ENCODE measurements at places on chromosomes 3 and 15. TPM values are rescaled to one million over a fixed set of nuclear protein-coding genes. Genes with fewer than 3 reads are reported as not detected.

- DNase-seq: peak; percentile 27
Observed at GRCh38 chr15:86653344-86654197, 573.9 kb downstream of the AGBL1 start.

DNA sequence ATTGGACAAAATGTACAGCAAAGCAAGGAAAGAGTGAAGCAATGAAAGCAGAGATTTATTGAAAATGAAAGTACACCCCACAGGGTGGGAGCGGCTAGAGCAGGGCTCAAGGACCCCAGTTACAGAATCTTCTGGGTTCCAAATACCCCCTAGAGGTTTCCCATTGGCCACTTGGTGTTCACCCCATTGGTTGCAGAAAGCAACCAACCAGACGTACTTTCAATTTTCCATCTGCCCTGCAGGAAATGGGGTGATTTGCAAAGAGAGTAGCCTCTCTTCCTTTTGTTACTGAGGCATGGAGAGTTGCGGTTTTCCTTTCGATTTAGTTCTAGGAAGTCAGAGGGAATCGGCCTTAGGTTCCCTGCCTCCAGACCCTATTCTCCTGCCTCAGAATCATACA is 2.4 kb downstream of the PML start:
- DNase-seq: no peak

GRCh38 chr3:126763035-126763434 is 59.0 kb downstream of the CHCHD6 start:
- DNase-seq: no peak

DNA sequence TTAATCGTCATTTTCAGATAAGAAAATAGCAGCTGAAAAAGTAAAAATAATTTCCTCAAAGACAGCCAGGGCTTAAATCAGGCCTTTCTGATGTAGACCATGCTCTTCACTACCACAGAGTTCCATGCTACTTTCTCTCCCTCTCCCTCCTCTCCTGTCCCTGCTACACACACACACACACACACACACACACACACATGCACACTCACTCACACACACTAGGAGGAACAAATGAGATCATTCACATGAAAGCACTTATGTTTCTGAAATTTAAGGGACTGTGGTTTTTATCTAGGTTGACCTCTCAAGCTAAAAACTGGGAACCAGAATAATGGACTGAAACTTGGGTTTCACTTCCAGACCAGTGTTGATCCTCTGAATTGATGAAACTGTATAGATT is 4.1 kb upstream of the PSMA4 start:
- no peak for DNase-seq

DNA sequence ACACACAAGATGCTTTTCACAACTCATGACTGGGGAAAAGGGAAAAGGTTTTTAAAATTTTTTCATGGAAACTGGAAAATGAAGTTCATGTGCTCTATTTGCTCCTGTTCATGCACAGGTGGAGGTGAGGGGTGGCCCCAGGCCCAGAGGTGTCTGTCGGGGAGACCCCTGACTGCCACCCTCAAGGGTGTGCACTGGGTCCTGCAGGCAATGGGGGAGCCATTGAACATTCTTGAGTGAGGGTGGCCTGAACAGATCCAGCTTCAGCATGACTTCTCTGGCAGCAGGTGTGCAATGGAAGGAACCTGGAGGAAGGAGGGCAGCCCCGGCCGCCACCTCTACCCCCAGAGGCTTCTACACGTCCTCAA is 145.3 kb upstream of the IQSEC1 start:
- DNase-seq: no peak

DNA sequence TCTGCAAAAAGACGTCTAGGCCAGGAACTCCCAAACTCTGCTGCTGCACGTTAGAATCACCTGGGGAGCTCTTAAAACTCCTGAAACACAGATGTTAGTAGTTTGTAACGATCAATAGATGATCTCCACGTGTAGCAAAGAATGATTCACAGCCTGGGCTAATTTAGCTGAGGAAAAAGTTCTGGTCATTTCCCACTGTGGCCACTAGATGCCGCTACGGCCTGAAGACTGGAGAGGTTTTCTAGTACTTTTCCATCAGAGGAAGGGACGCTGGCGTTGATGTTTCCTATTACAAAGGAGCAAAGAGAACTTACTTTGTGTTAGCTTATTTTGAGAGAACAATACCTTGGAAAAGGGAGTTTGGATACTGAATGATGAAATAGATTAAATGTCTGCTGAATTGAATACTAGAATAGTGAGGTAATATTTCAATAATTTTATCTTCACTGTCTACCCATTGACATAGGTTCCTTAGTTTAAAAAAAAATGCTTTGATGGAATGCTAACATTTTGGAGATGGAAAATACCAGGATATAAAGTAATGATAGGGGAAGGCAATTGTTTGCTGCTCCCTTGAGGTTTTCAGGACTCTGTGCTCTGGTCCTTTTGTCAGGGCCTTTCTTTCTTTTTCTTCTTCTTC is 159.1 kb downstream of the P3H2 start:
- peak; percentile 23 for DNase-seq

DNA sequence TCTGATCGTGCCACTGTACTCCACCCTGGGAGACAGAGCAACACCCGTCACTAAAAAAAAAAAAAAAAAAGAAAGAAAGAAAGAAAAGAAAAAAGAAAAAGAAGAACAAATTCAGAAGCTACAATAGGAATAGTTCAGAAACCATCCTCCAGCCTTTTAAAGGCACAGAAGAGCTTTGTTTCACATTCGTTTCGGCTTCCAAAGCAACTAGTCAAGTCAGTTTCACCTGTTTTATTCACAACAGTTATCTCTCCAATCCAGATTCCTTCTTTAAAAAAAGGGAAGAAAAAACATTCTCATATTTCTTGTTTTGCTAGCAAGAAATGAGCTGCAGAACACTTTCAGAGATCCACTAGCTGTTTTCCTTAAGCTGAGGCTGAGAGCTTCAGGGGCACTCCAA is 767.7 kb upstream of the CFAP20DC start:
- DNase-seq: no peak

GRCh38 chr3:139630542-139630941 is 47.2 kb downstream of the NMNAT3 start:
- no peak for DNase-seq

DNA sequence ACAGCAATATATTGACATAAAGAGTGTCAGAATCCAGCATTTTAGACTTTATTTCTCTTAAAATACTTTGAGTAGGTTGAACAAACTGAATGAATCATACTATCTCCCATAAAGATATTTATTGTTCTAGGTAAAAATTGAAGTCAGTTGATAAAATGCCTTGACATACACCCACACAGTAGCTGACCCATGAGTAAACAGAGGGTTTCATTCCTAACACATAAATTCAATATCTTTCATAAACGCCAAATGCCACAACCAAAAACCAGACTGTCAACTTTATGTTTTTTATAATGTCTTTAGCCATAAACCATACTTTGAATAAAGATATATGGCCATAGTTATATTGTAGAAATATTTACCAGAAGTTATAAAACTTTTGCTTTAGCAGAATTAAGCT is 742.4 kb downstream of the NAALADL2 start:
- no peak for DNase-seq

GRCh38 chr15:98537516-98538060 is 110.8 kb upstream of the IGF1R start:
- DNase-seq: no peak

DNA sequence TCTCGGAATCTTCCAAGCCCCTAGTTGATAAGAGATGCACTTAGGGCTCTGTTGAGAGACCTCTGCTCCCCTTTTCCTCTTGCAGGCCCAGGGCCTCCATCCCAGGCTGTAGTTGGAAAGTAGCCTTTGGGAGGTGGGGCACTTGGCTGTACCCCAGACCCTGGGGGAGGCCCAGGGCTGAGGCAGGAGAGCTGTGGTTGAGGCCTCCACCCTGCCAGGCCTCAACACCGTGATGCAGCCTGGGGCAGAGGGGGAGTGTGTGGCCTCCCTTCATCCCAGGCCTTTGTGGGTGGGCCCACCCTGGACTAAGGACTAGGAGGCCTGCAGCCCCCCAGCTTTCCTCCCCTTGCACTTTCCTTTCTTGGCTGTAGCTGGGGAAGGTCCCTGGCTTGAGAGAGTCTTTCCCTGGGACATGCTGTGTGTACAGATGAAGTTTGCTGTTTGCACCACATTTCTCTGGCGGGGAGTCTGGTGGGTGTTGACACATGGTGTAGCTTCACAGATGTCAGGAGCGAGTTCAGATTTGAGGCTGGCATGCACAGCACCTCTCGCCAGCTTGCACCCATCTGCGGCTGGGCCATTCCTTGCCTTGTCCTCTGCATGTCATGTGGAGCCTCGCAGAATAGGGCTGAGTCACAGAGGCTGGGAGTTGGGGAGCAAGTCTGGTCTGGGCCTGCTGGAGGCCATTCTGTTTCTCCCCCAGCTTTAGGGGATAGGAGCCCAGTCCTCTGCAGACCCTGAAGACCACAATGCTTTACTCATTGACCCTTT is 13.7 kb downstream of the PLEKHO2 start:
- no peak for DNase-seq

DNA sequence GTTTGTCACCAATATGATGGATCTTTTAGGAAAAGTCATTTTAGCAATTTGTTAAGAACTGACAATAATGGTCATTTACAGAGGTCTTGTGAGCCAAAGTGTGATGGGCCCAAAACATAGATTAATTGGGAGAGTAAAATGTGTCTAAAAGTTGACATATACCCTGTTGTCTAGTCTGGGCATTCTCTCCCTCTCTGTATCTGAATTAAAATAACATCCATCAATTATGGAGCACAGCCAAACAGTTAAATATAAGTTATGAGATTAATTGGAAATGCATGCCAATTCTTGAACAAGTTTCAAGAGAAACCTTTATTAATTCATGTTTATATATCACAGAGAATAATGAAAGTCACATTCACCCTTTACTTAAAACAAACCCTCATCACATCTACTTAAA is 13.6 kb upstream of the NANOGP8 start:
- DNase-seq: no peak

- DNase-seq: no peak
Observed at GRCh38 chr3:188993181-188993580, 178.6 kb upstream of the TPRG1 start.

DNA sequence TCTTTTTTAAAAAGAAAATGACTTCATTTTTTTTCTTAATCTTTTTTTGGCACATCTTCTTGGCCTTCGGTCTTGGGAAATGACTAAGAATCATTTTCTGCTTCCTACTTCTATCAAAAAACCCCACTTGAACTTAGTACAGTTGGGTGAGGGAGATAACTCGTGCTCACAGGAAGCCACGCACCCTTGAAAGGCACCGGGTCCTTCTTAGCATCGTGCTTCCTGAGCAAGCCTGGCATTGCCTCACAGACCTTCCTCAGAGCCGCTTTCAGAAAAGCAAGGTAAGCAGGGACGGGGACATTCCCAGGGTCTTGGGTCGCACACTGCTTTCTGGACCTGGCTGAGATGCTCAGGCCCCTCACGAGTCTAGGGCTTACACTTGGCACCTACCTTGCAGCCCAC is at the start of gene CCR4:
CCR4 (plus strand) TSS at position 235 of the 402 bp plus-strand sequence. CDS start 1,779 bp downstream, outside the sequence.
- DNase-seq: peak; percentile 35

DNA sequence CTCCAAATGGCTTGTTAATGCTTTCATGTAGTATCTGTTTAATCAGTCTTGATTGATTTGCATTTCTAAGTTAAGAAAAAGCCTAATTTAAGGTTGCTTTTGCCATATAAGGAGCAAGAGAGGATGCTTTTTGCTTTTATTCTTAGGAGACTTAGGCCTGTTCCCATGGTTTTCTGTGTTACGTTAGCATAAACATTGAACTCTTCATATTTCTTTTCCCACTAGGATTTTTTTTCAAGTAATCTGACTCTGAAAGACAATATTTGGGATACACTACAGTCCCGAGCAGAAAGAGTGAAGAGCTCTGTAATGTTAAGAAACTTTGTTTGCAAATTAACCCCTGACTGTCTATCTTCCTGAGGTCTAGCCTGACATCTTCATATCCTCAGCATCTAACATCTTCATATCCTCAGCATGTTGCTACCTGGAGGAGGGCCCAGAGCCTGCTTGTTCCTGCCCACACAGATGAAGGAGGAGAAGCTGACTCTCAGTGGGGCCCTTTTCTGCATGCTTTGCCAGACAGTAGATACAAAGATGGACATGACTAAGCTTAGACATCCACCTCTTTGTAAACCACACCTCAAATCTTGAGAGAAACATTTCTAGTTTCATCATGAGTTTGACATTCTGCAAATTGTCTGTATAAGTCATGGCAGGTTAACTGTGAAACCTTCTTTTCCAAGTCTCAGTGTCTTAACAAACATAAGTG is 86.2 kb upstream of the COL6A5 start:
- no peak for DNase-seq

- no peak for DNase-seq
Observed at GRCh38 chr15:89822026-89822425, 7.4 kb upstream of the ANPEP start.

DNA sequence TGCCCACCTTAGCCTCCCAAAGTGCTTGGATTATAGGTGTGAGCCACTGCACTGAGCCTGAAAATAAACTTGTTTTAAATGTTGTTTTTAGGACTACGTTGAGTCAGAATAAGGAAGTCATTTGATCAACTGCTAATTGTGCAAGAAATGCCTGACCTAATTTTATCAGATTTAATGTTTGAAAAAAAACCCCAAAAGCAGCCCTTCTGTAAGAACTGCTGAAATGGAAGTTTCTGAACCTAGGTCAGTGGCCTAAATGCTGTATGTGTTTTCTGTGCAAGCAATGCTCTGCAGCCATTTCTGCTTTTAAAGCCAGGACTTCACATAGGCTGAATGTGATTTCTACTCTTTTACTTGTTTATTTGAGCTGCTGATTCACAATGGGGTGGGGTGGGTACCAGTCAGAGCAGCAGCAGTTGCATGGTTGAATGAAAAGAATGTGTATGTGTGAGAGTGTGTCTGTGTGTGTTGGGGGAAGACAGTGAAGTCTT is 6.6 kb downstream of the GPX1 start:
- DNase-seq: no peak

DNA sequence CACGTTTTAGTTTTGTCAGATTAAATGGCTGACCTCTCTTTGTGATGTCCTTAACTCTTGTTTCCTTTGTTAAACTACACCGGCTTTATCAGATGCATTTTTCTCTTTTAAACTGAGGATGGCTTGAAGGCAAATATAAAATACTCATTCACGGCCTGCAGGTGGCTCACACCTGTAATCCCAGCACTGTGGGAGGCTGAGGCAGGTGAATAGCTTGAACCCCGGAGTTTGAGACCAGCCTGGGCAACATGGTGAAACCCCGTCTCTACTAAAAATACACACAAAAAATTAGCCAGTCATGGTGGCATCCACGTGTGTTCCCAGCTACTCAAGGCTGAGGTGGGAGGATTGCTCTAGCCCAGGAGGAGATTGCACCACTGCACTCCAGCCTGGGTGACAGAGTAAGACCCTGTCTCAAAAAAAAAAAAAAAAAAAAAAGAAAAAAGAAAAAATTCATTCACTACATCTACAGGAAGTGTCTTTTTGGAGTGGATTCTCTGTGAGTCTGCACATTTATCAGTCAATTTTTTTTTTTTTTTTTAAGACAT is 34.7 kb upstream of the SACM1L start:
- no peak for DNase-seq

SMCO1 gene
- not detected for total RNA-seq

FRMD5 gene
- total RNA-seq: 0.28 TPM

SCG5 gene
- total RNA-seq: 0.24 TPM

GHSR gene
- not detected for total RNA-seq

PLA2G4E gene
- not detected for total RNA-seq
